Thoracic aorta (tissue), 2 donors: ENCODE measurements at places on chromosomes 13 and 19.
A peak's percentile ranks its signal among the peaks of the same experiment; 100 is the strongest.

GRCh38 chr19:56113074-56113632 is 7.9 kb downstream of the ZNF787 start:
- H3K4me1 ChIP-seq, result peaks cover 21% of the 10 kb centered on the region
- no peak overlapping the region for H3K27ac ChIP-seq
- no peak overlapping the region for H3K4me3 ChIP-seq
- no peaks in the 10 kb centered on the region for H3K36me3 ChIP-seq
- H3K27me3 ChIP-seq, result no peaks in the 10 kb centered on the region
- no peak for DNase-seq

DNA sequence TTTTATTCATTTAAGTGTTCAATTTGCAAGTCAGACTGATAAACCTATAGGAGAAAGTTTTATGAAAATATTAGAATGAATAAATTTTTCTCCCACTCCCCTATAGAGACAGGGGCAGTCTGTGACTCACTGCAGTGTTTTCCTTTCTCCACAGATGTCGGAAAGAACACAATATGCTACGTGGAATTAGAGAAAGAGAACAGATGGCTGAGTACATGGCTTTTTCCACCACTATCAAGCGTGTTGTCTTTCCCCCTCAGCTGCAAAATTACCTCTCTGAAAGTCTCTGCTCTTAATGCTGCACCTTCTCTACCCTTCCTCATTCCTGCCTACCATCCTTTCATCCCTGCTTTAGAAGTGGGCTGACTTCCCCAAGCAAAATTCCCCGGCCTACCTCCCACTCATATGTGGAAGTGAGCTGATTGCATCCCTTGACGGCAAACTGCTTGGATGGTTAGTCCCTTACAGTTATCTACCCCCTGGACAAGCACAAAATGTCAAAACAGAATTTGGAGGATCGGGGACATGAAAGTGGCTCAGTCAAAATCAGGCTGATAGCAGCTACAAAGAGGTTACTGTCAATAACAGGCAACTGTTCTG is 30.0 kb downstream of the FLT1 start:
- H3K4me3 ChIP-seq, result no peak overlapping the region
- H3K4me1 ChIP-seq, result no peaks in the 10 kb centered on the region
- H3K27ac ChIP-seq, result no peak overlapping the region
- no peak for DNase-seq
- H3K36me3 ChIP-seq, result no peaks in the 10 kb centered on the region
- no peaks in the 10 kb centered on the region for H3K27me3 ChIP-seq

GRCh38 chr13:29498426-29499040 is 97.0 kb downstream of the SLC7A1 start:
- H3K27ac ChIP-seq, result no peak overlapping the region
- no peak for DNase-seq
- H3K4me3 ChIP-seq, result no peak overlapping the region
- peaks cover 29% of the 10 kb centered on the region for H3K4me1 ChIP-seq

DNA sequence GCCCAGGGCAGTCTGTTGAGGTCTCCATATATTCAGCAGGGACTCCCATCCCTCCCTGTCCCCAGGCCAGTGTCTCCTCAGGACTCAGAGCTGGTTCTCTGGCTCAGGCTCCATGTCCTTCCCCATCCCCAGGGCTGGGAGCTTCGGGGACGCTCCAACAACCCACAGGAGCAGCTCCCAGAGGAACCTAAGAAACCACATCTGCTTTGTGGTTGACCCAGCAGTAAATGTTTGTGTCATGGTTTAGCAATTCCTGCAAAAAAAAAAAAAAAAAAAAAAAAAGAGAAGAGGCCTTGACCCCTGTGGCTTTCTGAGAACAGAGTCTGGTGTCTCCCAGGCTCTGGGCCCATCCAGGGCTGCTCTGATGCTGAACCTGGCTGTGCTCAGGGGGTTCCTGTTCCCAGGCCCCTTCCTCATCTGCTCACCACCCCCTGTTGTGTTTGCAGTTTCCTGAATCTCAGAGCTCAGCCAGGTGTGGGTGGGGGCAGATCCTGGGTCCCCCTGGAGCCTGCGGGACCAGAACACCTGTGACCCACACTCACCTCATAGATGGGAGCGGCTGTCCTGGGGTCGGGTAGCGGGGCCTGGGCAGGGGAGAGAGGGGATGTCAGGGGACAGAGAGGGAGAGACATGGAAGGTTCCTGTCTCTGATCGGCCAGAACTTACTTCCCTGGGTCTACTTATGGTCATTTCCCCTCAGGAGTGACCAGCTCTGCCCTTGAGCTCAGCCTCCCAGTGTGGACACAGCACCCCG is 25.2 kb upstream of the CEACAM1 start:
- H3K36me3 ChIP-seq, result no peaks in the 10 kb centered on the region
- DNase-seq, result no peak
- H3K4me1 ChIP-seq, result no peaks in the 10 kb centered on the region
- H3K4me3 ChIP-seq, result no peak overlapping the region
- no peaks in the 10 kb centered on the region for H3K27me3 ChIP-seq

DNA sequence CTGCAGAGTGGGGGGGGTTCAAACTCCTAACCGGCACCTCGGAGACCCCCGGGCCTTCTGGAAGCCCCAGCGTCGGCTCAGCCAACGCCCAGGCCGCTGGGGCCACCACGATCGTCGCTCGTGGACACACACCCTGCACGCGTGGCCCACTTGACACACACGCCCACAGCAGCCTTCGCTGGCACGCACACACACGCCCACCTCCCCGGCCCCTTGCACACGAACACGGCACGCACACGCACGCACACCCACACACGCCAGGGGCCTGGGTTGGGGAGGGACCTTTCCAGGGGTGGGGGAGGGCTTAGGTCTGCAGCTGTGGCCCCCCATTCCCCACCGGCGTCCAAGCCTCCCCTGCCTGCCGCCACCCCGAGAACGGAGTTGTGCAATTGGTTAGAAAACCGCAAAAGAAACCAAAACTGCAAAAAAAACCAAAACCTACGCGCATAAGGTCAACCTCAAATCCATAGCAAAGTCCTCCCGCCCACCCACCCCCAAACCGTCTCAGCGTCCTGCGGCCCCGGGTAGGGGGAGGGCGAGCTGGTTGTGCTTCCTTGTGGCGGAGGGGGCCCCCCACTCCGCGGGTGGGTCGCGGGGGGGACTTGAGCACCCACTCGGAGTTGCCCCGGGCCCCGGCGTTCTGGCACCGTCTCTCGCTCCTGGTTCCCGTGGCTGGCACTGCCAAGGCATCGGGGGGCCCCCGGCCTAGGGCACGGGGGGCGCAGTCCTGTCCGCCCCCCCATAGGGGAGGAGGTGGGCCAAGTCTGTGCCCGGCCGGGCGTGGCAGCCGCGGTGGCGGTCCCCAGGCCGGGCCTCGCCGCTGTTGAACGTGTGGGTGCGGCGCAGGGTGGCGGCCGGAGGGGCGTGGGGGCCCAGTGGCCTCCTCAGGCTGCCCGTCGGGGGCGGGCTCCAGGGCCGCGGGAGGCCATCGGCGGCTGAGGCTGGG is 3.3 kb upstream of the LRG1 start:
- no peak overlapping the region for H3K27ac ChIP-seq
- DNase-seq, result no peak
- H3K27me3 ChIP-seq, result no peaks in the 10 kb centered on the region
- H3K4me1 ChIP-seq, result no peaks in the 10 kb centered on the region
- H3K4me3 ChIP-seq, result no peak overlapping the region
- H3K36me3 ChIP-seq, result no peaks in the 10 kb centered on the region

GRCh38 chr19:52585604-52586003 is 15.5 kb downstream of the ZNF701 start:
- H3K4me1 ChIP-seq, result no peaks in the 10 kb centered on the region
- H3K36me3 ChIP-seq, result peaks cover 32% of the 10 kb centered on the region
- no peak overlapping the region for H3K4me3 ChIP-seq
- no peak overlapping the region for H3K27ac ChIP-seq
- DNase-seq, result no peak

DNA sequence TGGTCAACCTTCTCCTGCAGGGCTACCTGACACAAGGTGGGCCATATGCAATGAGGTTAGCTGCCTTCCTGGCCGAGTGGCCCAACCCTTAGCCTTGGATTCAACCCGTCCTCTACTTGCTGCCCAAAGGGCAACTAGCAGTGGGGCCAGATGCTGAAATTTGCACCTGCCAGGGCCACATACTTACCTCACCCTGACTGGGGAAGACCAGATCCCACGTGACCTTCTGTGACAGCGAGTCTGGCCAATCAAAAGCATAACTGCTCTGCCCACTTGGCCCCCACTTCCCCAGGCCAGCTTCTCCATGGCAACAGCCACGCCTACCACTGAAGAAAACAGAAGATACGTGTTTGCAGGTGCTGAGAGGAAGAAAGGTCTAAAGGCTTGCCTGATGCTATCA is 10.9 kb downstream of the PEG3 start:
- no peak for DNase-seq
- no peak overlapping the region for H3K27ac ChIP-seq
- no peaks in the 10 kb centered on the region for H3K27me3 ChIP-seq
- no peak overlapping the region for H3K4me3 ChIP-seq
- H3K36me3 ChIP-seq, result no peaks in the 10 kb centered on the region

DNA sequence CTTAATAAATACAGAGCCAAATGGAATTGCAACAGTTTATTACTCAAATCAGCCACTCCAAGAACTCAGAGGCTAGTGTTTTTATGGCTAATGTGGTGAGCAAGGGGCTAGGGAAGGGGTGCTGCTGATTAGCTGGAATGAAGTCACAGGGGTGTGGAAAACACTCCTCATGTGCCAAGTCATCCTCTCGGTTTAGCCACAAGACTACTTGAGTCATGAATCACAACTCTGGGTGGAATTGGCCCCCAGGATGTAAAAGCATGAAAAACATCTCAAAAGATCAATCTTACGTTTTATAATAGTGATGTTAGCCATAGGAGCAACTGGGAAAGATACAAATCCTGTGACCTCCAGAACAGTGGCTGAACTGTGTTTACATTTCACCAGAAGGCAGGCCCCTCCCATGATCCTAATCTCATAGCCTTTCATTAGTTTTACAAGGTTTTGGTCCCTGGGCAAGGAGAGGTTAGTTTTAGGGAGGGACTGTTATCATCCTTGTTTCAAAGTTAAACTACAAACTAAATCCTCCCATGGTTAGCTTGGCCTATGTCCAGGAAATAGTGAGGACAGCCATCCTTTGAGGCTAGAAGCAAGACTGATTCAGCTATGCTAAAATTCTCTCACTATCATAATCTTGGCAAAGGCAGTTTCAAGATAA is 2020.1 kb upstream of the PCDH20 start:
- DNase-seq, result no peak
- H3K36me3 ChIP-seq, result no peaks in the 10 kb centered on the region
- H3K27ac ChIP-seq, result no peak overlapping the region
- H3K27me3 ChIP-seq, result no peaks in the 10 kb centered on the region
- H3K4me3 ChIP-seq, result no peak overlapping the region

- H3K36me3 ChIP-seq, result no peaks in the 10 kb centered on the region
- H3K4me1 ChIP-seq, result no peaks in the 10 kb centered on the region
- no peak for DNase-seq
- H3K4me3 ChIP-seq, result no peak overlapping the region
Observed at GRCh38 chr13:90866006-90866405, 481.5 kb upstream of the MIR17HG start.

GRCh38 chr13:37618554-37618953 is 20.0 kb upstream of the POSTN start:
- no peaks in the 10 kb centered on the region for H3K4me1 ChIP-seq
- no peak overlapping the region for H3K27ac ChIP-seq
- no peaks in the 10 kb centered on the region for H3K27me3 ChIP-seq

- no peak overlapping the region for H3K27ac ChIP-seq
- no peaks in the 10 kb centered on the region for H3K36me3 ChIP-seq
- DNase-seq, result no peak
- H3K4me3 ChIP-seq, result no peak overlapping the region
Observed at GRCh38 chr19:33039815-33040214, 24.9 kb downstream of the RHPN2 start.

DNA sequence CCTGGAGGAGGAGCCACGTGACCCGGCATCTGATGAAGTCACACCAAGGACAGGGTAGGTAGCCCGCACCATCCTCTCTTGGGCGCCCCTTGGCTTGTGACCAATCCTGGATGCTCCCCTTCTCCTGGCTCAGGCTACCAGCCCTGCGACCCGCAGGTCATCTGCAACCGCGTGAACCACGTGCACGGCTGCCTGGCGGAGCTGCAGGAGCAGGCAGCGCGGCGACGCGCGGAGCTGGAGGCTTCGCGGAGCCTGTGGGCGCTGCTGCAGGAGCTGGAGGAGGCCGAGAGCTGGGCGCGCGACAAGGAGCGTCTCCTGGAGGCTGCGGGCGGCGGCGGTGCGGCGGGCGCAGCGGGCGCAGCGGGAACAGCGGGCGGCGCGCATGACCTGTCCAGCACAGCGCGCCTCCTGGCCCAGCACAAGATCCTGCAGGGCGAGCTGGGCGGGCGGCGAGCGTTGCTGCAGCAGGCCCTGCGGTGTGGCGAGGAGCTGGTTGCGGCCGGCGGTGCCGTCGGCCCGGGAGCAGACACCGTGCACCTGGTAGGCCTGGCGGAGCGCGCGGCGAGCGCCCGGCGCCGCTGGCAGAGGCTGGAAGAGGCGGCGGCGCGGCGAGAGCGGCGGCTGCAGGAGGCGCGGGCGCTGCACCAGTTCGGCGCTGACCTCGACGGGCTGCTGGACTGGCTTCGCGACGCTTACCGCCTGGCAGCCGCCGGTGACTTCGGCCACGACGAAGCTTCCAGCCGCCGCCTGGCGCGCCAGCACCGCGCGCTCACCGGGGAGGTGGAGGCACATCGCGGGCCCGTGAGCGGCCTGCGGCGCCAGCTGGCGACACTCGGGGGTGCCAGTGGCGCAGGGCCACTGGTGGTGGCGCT is 45.9 kb downstream of the SPTBN4 start:
- H3K4me1 ChIP-seq, result peaks cover 11% of the 10 kb centered on the region
- H3K27me3 ChIP-seq, result no peaks in the 10 kb centered on the region
- no peak for DNase-seq
- no peaks in the 10 kb centered on the region for H3K36me3 ChIP-seq
- H3K27ac ChIP-seq, result no peak overlapping the region
- H3K4me3 ChIP-seq, result peak overlapping the region; percentile 38

- no peak for DNase-seq
- H3K27me3 ChIP-seq, result peaks cover 4% of the 10 kb centered on the region
- no peak overlapping the region for H3K27ac ChIP-seq
- H3K36me3 ChIP-seq, result no peaks in the 10 kb centered on the region
- peak overlapping the region; percentile 61 for H3K4me3 ChIP-seq
Observed at GRCh38 chr19:48415395-48415794, 21.9 kb downstream of the GRIN2D start.

- no peak for DNase-seq
- H3K27me3 ChIP-seq, result no peaks in the 10 kb centered on the region
- no peaks in the 10 kb centered on the region for H3K36me3 ChIP-seq
- no peaks in the 10 kb centered on the region for H3K4me1 ChIP-seq
Observed at GRCh38 chr19:43623889-43624670, 4.7 kb upstream of the ZNF428 start.

DNA sequence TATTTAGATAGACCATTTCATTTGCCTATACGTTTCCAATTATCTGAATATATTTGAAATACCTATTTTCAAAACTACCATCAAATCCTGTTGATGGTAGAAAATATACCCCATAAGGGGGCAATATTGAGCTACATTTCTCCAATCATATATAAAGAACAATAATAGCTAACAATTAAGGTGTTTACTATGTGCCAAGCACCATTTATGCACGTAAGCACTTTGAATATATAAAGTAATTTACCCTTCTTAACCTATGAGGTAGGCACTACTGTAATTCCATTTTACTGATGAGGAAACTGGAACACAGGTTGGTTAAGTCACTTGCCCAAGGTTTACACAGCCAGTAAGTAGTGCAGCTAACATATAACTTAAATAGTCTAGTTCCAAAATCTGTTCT is 79.2 kb downstream of the UBL3 start:
- H3K4me1 ChIP-seq, result no peaks in the 10 kb centered on the region
- peaks cover 3% of the 10 kb centered on the region for H3K36me3 ChIP-seq
- H3K4me3 ChIP-seq, result no peak overlapping the region
- H3K27ac ChIP-seq, result no peak overlapping the region
